ENCODE measurements at places on chromosomes 3 and 15.

GRCh38 chr15:25738171-25738965, 124.8 kb downstream of the ATP10A start:
- H3K4me3 ChIP-seq = no peak overlapping the region
- no peaks in the 10 kb centered on the region for H3K27me3 ChIP-seq
- no peak overlapping the region for H3K27ac ChIP-seq
- no peak for DNase-seq
- H3K4me1 ChIP-seq = no peaks in the 10 kb centered on the region

DNA sequence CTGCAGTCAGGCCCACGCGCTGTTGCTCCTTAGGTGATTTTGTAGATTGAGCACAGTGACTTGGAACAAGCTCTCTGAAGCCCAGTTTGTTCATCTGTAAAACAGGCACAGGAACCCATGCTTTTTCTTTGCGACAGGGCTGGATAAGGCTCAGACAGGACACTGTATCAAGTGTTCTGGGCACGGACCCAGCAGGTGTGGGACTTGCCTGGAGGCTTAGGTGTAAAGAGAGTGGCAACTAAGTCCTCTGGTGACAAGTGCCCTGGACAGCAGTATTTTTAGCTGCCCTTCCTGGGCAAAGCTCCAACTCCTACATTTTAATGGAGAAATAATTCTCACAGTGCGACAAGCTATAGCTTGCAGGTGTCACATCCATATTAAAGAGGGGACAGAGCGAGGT, 32.2 kb downstream of the CD276 start:
- H3K27ac ChIP-seq = no peak overlapping the region
- H3K36me3 ChIP-seq = peaks cover 21% of the 10 kb centered on the region
- no peak overlapping the region for H3K4me3 ChIP-seq
- DNase-seq = no peak
- no peaks in the 10 kb centered on the region for H3K27me3 ChIP-seq

- peaks cover 4% of the 10 kb centered on the region for H3K36me3 ChIP-seq
- no peak overlapping the region for H3K27ac ChIP-seq
- H3K4me1 ChIP-seq = no peaks in the 10 kb centered on the region
- DNase-seq = no peak
Measured at GRCh38 chr3:32481791-32482631, 20.6 kb downstream of the CMTM6 start.

DNA sequence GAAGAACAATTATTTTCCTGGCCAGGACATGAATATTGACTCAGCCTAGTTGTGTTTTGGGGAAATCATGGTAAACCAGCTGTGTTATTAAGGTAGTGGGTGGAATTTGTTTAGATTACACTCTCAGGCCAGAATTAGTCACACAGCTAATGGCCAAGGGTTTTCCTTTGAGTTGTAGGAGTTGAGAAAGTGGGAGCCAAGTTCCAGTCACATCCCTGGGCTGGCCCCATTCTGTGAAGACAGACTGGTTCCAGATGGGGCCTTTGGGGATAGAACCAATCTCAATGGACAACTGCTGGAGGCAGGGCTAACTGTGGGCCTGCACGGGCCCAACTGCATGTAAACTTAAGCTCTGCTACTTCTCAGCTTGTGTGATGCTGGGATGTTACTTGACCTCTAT, 1.4 kb upstream of the RASL12 start:
- peaks cover 28% of the 10 kb centered on the region for H3K4me1 ChIP-seq
- no peak overlapping the region for H3K4me3 ChIP-seq
- DNase-seq = no peak
- H3K36me3 ChIP-seq = no peaks in the 10 kb centered on the region
- peaks cover 9% of the 10 kb centered on the region for H3K27me3 ChIP-seq

GRCh38 chr3:23648996-23649395, 156.8 kb upstream of the UBE2E1 start:
- H3K4me1 ChIP-seq = no peaks in the 10 kb centered on the region

GRCh38 chr15:66066481-66066880, 187.1 kb downstream of the MEGF11 start:
- no peaks in the 10 kb centered on the region for H3K36me3 ChIP-seq
- H3K4me3 ChIP-seq = no peak overlapping the region
- no peaks in the 10 kb centered on the region for H3K4me1 ChIP-seq
- H3K27me3 ChIP-seq = no peaks in the 10 kb centered on the region
- DNase-seq = no peak

DNA sequence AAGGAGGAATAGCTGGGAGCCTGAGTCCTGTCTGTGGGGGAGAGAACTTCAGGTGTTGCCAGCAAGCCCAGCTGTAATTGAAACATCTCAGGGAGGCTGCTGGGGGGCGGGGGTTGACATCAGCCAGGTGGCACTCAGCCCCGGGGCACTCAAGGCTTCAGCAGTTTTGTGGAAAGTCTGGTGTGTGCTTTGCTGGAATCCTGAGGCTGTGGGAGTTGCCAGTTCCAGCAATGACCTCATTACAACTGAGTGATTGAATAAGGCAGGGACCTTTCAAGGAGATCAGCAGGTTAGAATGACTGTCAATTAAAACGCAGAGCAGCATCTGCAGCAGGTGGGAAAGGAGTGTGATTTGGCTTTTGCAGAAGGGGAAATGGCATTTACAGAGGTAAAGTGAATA, 75.7 kb downstream of the FAM43A start:
- H3K27ac ChIP-seq = no peak overlapping the region
- no peak overlapping the region for H3K4me3 ChIP-seq
- H3K4me1 ChIP-seq = no peaks in the 10 kb centered on the region
- H3K36me3 ChIP-seq = no peaks in the 10 kb centered on the region
- no peaks in the 10 kb centered on the region for H3K27me3 ChIP-seq

DNA sequence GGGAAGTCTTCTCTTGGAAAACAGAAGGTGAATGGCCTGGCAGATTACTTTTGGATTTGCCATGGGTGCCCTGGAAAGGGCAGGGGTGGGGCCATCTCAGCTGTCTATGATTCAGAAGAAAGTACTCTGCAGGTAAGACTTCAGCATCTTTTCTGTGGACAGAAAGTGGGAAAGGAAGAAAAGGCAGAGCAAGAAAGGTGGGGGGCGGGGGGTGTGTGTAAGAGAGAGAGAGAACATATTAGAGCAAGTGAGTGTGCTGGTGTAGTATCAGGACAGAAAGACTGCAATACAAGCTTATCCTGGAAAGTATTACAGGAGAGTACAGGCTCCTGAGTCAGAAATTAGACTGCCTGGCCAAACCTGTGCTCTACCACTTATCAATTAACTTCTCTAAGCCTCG, 5.5 kb downstream of the TAGLN3 start:
- H3K4me3 ChIP-seq = no peak overlapping the region
- H3K4me1 ChIP-seq = no peaks in the 10 kb centered on the region
- H3K27ac ChIP-seq = no peak overlapping the region
- no peaks in the 10 kb centered on the region for H3K36me3 ChIP-seq

- DNase-seq = no peak
- H3K36me3 ChIP-seq = no peaks in the 10 kb centered on the region
- H3K4me3 ChIP-seq = no peak overlapping the region
- no peaks in the 10 kb centered on the region for H3K4me1 ChIP-seq
- no peaks in the 10 kb centered on the region for H3K27me3 ChIP-seq
Measured at GRCh38 chr15:47432826-47433225, 284.5 kb upstream of the SEMA6D start.

GRCh38 chr15:64232400-64232799, 69.6 kb upstream of the PPIB start:
- H3K4me3 ChIP-seq = no peak overlapping the region
- DNase-seq = no peak
- H3K4me1 ChIP-seq = no peaks in the 10 kb centered on the region
- H3K36me3 ChIP-seq = no peaks in the 10 kb centered on the region
- no peaks in the 10 kb centered on the region for H3K27me3 ChIP-seq
- H3K27ac ChIP-seq = no peak overlapping the region

- H3K4me3 ChIP-seq = no peak overlapping the region
- DNase-seq = no peak
- H3K4me1 ChIP-seq = peaks cover 2% of the 10 kb centered on the region
- H3K36me3 ChIP-seq = no peaks in the 10 kb centered on the region
Measured at GRCh38 chr15:58947179-58947578, 13.7 kb upstream of the SLTM start.

GRCh38 chr15:52056001-52056400, 37.0 kb downstream of the MAPK6 start:
- no peaks in the 10 kb centered on the region for H3K27me3 ChIP-seq
- H3K27ac ChIP-seq = no peak overlapping the region
- H3K4me3 ChIP-seq = no peak overlapping the region
- H3K36me3 ChIP-seq = peaks cover 28% of the 10 kb centered on the region
- DNase-seq = no peak

DNA sequence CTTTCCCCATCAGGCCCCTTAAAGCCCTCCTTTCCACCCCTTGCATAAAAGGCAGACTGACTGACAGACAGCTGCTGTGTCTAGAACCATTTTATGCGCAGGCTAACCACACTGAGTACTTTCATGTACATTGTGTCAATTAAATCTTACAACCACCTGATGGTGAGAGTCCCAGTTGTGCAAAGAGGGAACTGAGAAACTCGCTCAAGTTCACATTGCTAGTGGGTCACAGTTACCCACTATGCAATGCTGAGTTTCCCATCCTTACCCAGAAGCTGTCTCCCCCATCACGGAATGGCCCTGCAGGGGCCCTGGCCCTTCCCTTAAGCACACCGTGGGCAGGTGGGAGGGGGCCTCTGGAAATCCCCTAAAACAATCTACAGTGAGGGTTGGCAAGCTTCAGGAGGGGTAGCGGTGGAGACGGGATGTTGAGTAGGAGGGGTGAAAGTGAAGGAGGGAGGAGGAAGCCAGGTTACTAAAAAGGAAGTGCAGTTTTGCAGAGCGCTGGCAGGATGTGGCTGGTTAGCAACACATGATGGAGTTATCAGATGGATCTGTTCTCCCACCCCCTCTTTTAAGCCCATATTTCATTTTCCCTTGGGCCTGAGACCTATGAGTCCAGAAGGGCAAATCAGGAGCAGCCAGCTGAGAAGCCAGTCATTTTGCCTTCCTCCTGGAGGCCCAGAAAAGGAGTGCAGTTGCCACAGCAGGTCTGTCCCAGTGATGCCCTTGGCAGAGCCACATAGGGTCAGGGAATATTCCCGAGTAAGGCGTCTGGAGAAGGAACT, 30.0 kb downstream of the STARD5 start:
- DNase-seq = no peak
- no peak overlapping the region for H3K4me3 ChIP-seq
- H3K27ac ChIP-seq = no peak overlapping the region
- H3K27me3 ChIP-seq = no peaks in the 10 kb centered on the region

DNA sequence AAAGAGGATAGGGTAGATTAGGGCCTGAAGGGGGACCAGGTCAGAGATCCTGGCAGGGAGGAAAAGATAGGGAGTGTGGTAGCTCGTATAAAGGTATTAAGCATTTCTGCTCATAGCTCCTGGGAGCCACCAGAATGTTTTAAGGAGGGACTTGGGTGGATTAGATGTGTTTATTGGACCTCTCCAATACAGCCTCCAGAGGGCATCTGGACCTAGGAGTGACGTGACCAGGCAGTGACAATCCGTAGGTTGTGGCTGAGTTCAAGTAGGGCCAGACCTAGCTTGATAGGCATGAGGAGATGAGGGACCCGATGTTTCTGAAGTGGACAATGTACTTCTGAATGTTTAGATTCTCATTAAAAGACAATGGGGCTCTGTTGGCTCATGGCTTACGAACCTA, 435.2 kb downstream of the MCTP2 start:
- no peaks in the 10 kb centered on the region for H3K27me3 ChIP-seq
- H3K4me1 ChIP-seq = no peaks in the 10 kb centered on the region
- no peak for DNase-seq
- no peak overlapping the region for H3K4me3 ChIP-seq

DNA sequence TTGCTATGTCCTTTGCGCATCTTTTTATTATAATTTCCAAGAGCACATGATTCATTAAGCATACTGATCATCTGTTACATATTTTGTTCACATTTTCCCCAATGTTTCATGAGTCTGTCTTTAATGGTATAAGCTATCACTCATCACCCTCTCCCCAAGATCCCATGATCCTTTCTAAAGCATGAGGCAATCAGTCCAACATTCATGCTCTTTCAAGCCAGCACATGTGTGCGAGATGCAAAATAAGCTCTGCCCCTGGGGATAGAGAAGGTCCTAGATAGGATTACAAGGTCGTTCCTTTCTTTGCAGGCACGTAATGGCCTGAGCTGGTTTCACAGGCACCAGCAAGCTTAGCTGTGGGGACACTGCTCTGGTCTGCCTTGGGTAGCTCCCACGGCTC, 32.2 kb upstream of the B3GNT5 start:
- H3K27me3 ChIP-seq = no peaks in the 10 kb centered on the region
- DNase-seq = no peak
- no peaks in the 10 kb centered on the region for H3K36me3 ChIP-seq
- H3K4me3 ChIP-seq = no peak overlapping the region

DNA sequence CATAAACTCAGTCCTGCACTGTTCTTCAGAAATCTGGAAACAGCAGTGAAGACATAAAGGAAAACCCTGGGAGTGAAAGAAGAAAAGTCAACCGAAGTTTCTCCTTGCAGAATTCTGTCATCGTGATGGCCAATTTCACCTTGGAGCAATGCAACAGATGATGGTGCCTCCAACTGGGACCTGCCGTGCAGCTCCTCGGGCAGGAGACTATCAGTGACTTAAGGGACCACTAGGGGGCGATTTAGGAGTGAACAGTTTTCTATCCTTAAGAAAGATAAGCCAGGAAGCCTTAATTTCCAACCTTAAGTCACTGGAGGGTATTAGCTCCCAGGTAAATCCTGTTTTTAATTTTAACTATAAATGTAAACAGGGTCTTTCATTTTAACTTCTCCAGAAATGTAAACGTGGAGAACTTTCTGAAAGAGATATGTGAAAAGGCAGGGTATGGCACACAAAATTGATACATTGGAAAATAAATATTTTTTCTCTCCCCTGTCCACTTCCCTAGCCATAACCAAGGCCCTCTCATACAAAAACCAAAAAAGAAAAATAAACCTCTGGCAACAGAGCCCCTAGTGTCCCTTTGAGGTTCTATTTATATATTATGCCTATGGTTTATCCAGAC, 116.3 kb downstream of the PDZRN3 start:
- H3K27ac ChIP-seq = no peak overlapping the region
- DNase-seq = peak; percentile 90
- no peaks in the 10 kb centered on the region for H3K27me3 ChIP-seq
- no peaks in the 10 kb centered on the region for H3K4me1 ChIP-seq
- no peak overlapping the region for H3K4me3 ChIP-seq

DNA sequence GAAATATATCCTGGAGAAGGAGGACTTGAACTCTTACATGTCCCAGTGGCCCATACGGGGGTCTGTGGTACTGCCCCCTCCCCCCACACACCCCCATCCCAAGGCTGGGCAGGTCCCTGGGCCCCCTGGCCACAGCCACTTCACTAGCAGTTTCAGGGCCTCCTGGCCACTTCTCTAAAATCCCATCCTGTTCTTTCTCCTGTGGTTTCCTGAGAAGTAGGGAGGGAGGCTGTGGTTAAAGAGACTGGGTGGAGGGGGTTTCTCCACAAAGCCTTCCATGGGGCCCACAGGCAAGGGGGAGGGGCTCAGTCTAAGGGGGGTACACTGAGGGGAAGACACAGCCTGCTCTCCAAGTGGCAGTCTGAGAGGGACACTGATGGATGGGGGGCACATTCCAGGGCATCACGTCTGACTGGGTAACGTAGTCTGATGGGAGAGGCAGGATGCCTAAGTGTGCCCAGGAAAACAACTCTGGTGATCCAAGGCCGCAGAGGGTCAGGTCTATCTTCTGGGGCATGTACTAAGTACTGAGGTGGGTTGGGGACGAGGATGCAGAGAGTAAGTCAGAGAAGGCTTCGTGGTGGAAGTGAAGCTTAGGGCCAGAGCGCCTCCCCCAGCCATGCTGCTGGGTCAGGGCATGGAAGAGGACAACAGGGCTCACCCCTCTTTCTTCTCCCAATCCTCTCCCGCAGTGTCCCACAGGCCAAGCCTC, 48.0 kb upstream of the C15orf39 start:
- no peaks in the 10 kb centered on the region for H3K36me3 ChIP-seq
- no peak for DNase-seq
- H3K4me3 ChIP-seq = no peak overlapping the region
- H3K27me3 ChIP-seq = no peaks in the 10 kb centered on the region
- H3K4me1 ChIP-seq = no peaks in the 10 kb centered on the region
- H3K27ac ChIP-seq = no peak overlapping the region

All from trophoblast cell (in vitro differentiated cells and primary cell).